ENCODE measurements at places on chromosomes 11 and 22. TPM values are rescaled to one million over a fixed set of nuclear protein-coding genes. Genes with fewer than 3 reads are reported as not detected.

- DNase-seq: no peak
Measured at GRCh38 chr22:48427731-48428211, 1399.9 kb downstream of the BRD1 start.

DNA sequence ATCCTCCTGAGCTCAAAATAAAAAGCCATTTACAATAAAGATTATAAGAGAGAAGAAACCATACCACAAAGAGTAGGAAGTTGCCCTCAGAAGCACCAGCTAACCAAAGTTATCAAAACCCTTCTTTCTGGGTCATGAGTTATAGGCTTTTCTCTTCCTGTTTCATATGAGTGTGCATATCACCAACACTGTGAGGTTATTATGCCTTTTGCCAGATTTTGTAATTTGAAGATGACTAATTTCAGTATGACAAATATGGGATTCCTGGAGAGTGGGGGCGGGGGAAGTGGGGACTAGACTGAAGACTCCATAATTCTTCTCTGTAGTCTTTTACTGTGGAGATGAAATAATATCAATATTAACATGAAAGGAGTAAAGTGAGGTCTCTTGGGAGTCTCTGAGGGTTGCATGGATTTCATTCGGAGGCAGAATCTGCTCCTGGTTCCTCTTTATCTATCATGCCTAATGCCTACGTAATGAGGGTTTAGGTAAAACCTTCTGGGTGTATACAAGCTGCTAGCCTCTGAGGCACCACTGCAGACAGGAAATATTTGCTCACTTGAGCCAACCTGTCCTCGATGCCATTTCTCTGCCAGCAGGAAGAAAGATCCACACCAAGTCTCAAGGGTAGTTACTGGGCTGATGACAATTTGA lies 2.1 kb downstream of the LPXN start:
- DNase-seq: peak; percentile 90

PLET1 gene
- total RNA-seq: not detected

TBX10 gene
- not detected for total RNA-seq

CD248 gene
- total RNA-seq: not detected
